Activated naive CD4-positive, alpha-beta T cell (primary cell): ENCODE measurements at places on chromosomes 7 and 10.

- DNase-seq = no peak
These were observed 197.9 kb upstream of the KLF6 start for GRCh38 chr10:3982746-3983442.

DNA sequence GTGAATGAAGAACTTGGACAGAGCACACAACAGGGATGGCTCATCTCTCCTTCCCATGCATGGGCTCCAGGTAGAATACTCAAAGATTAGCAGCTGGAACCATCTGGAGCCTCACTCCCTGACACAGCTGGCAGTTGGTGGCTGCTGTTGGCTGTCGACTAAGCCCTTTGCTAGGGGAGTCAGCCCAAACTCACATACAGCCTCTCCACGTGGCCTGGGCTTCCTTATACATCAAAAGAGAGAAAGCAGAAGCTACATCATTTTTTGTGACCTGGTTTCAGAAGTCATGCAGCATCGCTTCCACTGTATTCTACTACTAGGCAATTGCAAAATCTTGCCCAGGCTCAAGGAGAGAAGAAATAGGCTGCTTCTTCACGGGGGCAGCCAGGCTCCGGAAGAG lies 24.4 kb downstream of the ASNS start:
- no peak for DNase-seq

DNA sequence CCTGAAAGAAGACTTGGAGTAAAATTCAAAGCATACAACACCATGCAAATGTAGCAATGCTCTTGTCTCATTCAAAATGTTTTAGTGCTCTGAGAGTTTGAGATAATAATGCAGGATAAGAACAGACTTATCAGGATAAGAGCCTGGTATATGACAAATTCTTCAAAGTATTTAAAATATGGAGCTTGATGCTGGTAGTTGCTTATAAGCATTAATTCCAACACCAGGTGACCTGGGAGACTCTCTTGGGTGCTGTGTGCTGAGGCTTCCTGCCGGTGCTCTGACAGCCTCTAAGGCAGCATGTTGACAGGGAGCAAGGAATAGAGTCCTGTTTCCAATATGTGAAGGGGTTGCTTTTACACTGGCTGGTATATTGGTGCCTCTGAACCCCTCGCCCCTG lies 34.8 kb upstream of the SLC26A5 start:
- DNase-seq = no peak

- no peak for DNase-seq
These were observed 83.4 kb upstream of the ODAD2 start for GRCh38 chr10:28082316-28082715.

- no peak for DNase-seq
These were observed 151.2 kb upstream of the TNRC18 start for GRCh38 chr7:5574770-5575269.

DNA sequence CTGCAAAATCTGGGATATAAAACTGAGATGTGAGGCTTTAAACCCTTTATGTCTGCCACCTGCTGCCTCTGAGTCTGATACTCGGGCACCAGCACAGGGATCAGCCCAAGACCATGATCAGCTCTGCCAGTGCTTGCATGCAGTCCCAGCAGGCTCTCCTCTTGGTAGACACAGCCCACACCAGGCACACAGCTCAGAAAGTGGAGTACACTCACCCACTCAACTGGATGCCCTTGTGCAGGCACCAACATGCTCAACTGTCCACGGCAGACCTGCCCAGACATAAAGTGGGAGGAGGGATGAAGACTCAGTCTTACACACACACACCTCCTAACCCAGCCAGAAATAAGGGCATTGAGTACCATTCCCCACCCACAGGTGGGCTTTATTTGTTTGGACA lies 18.2 kb upstream of the MYH16 start:
- DNase-seq = no peak

DNA sequence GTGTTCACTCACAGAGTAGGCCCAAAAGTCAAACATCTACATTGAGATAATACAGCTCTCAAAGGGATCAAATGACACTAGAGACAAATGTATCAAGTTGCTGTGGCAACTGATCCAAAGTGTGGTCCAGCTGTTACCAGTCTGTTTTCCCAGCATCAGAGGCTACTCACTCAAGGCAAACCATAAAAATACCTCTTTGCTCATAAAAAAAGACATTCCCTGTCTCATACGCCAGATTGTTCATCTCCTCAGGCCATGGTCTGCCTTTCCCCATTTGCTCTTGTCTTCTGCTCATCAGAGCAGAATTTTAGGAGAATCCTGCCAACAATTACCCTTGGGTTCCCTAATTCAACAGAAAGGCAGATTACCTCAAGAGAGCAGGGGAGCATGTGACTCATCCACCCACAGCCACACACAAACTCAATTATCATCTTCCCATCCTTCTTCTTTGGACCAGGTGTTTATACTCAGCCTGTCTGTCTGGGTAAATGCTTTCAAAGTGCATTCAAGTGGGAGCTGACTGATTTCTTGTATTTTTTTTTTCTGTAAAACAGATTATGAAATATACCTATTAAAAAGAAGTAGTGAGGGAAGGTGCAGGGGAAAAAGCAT lies 226.5 kb upstream of the HPS1 start:
- no peak for DNase-seq

DNA sequence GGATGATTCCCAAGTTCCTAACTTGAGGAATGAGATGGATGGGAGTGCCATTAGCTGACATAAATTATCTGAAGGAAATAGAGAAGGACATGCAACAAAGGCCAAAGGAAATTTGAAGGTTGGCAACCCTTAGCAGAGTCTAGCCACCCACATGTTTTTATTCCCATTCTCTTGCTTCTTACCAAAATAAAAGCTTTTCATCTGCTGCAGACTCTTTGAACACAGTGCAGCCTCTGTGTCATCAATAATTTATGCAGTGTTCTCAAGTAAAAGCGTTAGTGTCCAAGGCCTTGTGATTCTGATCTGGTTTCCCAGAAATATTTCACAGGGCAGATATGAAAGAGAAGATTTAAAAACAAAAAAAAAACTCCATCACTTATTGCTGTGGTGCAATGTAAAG lies 98.5 kb downstream of the ST7 start:
- no peak for DNase-seq

GRCh38 chr7:152851881-152852417 lies 92.4 kb downstream of the ACTR3B start:
- no peak for DNase-seq

DNA sequence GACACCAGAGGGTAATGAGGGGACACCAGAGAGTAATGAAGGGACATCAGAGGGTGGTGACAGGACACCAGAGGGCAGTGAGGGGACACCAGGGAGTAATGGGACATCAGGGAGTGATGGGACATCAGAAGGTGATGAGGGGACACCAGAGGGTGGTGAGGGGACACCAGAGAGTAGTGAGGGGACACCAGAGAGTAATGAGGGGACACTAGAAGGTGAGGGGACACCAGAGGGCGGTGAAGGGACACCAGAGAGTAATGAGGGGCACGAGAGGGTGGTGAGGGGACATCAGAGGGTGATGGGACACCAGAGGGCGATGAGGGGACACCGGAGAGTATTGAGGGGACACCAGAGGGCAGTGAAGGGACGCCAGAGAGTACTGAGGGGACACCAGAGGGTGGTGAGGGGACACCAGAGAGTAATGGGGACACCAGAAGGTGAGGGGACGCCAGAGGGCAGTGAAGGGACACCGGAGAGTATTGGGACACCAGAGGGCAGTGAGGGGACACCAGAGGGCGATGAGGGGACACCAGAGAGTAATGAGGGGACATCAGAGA lies 10.6 kb downstream of the NACAD start:
- DNase-seq = no peak

DNA sequence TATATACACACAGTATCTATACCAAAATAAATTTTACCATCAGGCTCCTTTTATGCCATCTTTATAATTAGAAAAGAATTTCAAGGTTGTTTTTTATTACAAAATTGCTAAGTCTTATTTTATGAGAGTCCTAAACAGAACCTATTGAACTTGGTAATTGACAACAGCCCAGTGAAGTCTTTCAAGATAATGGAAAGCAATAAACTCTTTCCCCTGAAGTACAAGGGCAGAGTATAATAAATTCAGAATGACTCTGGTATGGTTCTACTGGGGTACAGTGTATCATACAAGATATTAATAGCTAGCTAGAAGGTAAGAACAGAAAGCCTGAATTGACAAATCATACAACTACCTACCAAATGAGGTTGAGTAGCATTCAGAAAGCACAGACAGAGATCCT lies 26.2 kb upstream of the CUBN start:
- DNase-seq = no peak

GRCh38 chr7:106187613-106188350 lies 75.7 kb upstream of the SYPL1 start:
- DNase-seq = no peak

DNA sequence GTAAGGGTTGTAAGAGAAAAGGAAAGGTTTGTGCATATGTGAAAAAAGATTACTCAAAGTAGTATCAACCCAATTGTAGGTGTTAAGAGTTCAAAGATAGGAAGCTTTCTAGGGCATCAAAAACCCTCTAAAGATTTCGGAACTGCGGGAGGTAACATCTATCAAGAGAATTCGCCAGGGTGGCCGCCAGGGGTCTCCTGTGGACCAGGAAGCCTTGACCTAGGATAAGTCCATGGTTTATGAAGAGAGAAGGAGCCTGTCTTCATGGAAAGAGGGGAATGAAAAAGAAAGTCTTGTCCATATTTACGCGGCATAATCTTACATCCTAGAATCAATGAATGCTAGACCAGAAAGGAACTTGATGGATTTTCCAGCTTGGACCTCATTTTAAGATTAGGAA lies 140.7 kb upstream of the CALCR start:
- no peak for DNase-seq

DNA sequence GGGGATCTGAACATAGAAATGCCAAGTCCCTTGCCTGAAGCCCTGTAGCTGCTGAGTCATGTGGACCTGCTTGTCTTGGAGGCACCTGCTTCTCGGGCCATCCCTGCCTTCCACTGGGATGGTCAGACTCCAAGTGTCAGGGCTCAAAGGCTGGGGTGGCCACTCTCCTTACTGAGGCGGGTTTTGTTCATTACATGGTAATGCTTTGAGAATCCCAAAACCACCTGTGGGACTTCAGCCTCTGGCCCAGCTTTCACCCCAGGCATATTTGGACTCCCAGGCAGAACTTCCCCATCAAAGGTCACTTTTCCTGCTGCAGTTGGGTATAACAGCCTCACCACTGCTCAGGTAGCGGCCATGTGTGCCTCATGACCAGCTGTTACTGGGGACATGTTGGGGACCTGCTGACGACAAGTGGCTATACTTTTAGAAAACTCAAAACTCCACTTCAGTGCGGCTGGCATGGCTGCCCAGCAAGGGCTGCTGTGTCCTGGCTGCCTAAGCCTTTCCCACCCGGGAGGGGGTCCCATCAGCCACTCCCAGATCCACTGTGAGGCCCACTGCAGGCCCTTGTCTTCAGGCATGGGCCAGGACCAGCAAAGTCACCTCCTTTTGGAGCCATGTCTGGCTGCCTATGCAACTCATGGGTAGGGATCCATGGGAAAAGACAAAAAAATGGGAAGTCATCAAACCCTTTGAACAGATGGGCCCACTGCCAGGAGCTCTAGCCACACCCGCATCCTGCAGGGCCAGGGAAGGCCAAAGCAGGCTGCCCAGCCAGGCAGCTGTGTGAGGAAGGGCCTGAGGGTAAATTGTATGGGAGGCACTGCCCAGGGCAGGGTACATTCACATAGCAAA lies 96.7 kb downstream of the ARHGAP22 start:
- no peak for DNase-seq

DNA sequence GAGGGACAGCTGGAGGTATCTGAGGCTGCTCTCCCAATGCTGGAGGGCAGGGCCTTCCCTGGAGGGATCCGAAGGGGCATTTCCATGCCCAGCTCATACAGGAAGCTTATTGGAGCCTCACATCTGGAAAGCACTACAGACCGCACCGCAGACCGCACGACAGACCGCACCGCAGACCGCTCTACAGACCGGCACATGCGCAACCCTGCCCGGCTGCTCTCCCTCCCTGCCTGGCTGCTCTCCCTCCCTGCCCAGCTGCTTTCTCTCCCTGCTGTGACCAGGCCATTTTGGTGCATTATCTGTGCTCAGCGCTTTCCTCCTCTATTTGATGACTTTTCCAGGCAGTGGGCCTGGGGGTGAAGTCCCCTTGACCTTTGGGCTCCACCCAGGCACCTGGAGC lies 39.6 kb upstream of the EN2 start:
- no peak for DNase-seq

DNA sequence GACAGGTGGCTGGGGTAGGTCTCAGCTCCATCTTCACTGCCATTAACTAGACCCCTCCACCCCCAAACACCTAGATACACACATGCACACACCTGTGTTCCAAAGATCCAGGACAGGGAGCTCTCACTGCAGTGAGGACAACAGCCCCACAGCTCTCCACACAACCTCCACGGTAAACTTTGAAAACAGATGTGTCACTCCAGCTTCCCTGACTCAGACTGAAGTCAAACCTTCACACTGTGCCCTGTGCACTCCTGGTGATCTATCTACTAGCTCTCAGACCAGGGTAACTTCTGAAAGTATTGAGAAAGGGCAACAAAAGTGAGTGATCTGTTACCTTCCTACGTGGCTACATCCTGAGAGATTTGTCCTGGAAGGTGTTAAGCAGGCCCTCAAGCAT lies 519.8 kb downstream of the XPNPEP1 start:
- DNase-seq = no peak

GRCh38 chr7:29976266-29976665 lies 13.3 kb downstream of the SCRN1 start:
- DNase-seq = no peak

DNA sequence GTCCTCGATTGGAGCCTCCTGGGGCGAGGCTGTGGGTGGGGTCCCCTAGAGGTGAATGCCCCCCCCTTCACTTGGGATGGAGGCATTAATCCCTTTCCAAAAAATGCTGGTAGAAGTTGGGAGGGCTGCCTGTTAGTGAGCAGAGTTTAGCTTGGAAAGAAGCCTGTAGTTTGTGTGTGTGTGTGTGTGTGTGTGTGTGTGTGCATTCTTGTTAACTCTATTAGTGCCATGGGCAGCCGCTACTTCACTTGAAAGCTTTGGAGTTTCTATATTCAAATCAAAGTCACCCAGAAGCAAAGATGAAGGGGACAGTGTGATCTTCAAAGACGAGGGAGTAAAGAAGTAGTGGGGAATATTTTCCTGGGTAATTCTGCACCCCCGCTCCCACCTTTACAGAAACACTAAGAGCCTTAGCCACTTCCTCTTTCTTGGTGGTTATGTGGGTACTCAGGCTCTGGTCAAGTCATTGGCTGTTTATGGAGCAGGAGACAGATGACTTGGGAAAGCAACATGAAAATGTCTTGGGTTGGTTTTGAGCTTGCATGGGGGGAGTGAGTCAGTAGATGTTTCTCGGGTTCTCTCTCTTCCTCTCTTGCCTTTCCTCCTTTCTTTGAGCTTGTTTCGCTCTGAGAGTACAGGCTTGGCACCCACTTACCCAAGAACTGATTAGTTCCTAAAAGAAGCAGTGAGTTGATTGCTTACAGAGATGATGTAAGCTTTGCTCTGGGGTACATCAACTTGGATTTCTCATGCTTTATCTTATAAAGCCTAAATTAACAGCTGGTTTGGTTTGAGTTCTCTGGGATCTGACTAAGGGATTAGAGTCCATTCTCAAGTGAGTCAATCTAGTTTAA lies 35.9 kb downstream of the TCF7L2 start:
- no peak for DNase-seq
